RCC 7860 (cell line): ENCODE measurements at places on chromosomes 4 and X.

- no peak for DNase-seq
Measured at GRCh38 chrX:38379088-38379487, 26.7 kb downstream of the OTC start.

DNA sequence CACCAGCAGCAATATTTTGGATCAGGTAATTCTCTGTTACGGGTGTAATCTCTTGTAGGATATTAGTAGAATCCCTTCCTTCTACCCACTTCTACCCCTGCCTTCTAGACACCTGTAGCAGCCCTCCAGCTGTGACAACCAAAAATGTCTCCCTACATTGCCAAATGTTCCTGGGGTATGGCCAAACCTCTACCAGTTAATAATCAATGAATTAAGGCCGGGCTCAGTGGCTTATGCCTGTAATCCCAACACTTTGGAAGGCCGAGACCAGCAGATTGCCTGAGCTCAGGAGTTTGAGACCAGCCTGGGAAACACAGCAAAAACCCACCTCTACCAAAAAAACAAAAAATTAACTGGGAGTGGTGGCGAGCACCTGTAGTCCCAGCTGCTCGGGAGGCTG, 9.9 kb downstream of the MAML3 start:
- DNase-seq: no peak

GRCh38 chrX:10387011-10387410, 230.2 kb downstream of the CLCN4 start:
- no peak for DNase-seq

GRCh38 chrX:10926404-10926803, 184.7 kb upstream of the HCCS start:
- no peak for DNase-seq

- DNase-seq: peak; percentile 84
Measured at GRCh38 chr4:41142376-41143310, 71.7 kb downstream of the APBB2 start.

- DNase-seq: no peak
Measured at GRCh38 chr4:173761938-173762337, 231.9 kb upstream of the HAND2 start.

DNA sequence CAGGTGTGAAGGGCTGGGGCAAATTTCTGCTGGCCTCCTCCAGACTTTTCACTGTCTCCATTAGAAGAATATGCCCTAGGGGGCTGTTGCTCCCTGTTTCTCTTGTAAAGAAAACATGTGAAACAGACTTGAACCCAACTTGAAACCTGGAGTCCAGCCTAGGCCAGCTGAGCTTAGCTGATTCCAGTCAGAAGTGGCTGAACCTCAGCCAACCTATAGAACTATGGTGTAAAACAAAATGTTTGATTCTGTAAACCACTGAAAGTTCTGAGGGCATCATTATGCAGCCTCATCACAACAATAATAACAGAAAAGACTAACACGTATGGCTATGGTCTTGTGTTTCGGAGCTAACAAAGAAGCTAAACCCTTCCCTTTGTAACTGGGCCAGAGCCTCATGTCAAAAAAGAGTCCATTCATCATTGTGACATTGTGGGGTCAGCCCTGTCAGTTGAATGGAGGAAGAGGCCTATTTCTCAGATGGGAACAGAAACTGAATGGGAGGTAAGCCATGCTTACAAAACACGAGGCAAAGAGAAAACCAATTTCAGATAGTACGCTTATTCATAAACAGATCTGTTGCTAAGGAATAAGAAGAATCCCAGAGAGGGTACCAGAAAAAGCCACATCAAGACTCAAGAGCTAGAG, 34.1 kb downstream of the SETD7 start:
- no peak for DNase-seq

GRCh38 chr4:8276358-8277240, 7.0 kb downstream of the HTRA3 start:
- no peak for DNase-seq

GRCh38 chr4:1722551-1723118, 1.3 kb downstream of the TACC3 start:
- DNase-seq: peak; percentile 21

DNA sequence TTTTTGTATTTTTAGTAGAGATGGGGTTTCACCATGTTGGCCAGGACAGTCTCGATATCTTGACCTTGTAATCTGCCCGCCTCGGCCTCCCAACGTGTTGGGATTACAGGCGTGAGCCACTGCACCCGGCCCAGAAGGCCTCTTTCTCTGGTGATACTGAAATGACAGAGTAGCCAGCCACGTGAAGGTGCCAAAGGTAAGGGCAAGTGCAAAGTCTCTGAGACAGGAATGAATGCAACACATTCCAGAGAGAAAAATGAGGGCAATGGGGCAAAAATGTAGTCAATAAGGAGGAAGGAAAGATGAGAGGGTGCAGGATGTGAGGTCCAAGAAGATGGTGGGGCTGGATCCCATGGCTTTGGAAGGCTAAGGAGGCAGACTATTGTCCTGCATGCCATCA, 176.0 kb downstream of the NR3C2 start:
- DNase-seq: no peak

DNA sequence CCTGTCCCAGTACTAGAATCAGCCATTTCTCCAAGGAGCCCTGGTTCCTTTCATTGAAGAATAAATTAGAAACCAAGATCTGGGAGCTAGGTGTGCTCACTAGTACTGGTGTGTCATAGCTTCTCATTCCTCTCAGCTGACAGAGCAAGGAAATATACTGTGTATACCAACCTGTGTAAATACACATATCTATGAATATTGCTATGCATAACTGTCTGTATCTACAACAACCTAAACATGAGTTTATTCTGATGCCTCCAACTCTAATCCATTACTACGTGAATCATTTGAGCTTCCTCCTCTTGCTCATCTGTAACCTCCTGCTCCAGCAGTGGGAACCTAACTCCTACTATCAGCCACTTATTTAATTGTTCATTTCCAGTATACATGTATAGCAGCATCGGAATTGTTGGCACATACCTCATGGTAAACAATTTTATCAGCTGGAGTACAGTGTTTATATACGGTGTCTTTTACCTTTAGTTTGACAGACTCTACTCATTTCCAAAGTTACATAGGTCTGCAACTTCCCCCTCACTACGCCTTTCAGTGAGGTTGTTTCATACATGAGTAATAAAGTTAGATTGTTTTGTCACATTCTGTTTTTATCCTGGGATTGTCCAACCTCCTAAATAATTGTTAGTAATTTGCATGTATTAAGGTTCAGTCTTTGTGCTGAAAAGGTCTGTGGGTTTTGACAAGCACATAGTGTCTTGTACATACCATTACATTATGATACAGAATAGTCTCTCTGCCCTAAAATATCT, 7.1 kb upstream of the SCRG1 start:
- DNase-seq: no peak

GRCh38 chrX:72713130-72713529, 976 bp downstream of the PHKA1 start:
- no peak for DNase-seq

- DNase-seq: no peak
Measured at GRCh38 chr4:151401739-151402138, 7.2 kb upstream of the FHIP1A start.

- no peak for DNase-seq
Measured at GRCh38 chr4:110924761-110925160, 301.9 kb upstream of the PITX2 start.

DNA sequence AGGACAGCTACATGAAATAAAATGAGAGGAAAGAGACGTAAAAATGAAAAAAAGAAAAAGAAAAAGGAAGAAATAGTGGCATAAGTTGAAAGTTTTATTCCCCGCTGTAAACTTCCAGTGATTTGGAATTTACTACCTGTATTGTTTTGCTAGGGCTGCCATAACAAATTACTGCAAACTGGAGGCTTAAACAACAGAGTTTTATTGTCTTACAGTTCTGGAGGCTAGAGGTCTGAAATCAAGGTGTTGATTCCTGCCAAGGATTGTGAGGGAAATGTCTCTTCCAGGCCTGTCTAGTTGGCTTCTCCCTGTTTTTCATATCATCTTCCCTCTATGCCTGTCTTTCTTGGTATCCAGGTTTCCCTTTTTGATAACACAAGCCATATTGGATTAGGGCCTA, 119.4 kb upstream of the PACRGL start:
- no peak for DNase-seq

DNA sequence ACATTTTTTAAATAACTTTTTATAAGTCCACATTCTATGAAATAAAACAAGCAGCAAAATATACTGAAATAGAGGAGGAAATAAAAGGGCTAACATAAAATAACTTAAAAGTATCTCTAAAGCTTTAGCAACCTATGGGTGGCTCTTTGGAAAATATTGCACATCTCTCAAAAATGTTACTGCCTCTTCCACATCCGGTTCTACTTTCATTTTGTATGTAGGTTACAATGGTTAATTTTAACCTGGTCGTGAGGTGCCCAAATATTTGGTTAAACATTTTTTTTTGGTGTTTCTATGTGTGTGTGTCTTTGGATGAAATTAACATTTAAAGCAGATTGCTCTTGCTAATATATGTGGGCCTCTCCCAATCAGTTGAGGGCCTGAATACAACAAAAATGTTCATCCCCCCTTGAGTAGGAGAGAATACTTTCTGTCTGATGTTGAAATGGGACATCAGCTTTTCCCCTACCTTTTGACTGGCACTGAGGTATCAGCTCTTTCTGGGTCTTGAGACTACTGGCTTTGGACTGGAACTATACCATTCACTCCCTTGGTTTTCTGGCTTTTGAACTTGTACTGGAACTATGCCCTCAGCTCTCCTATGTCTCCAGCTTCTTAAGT, 353.0 kb downstream of the ADAM29 start:
- DNase-seq: peak; percentile 36

- peak; percentile 10 for DNase-seq
Measured at GRCh38 chr4:64584981-64585557, 175.8 kb upstream of the TECRL start.

- DNase-seq: no peak
Measured at GRCh38 chr4:98689507-98690174, 31.2 kb upstream of the TSPAN5 start.

- DNase-seq: no peak
Measured at GRCh38 chr4:38980903-38981676, 51.1 kb downstream of the TMEM156 start.

DNA sequence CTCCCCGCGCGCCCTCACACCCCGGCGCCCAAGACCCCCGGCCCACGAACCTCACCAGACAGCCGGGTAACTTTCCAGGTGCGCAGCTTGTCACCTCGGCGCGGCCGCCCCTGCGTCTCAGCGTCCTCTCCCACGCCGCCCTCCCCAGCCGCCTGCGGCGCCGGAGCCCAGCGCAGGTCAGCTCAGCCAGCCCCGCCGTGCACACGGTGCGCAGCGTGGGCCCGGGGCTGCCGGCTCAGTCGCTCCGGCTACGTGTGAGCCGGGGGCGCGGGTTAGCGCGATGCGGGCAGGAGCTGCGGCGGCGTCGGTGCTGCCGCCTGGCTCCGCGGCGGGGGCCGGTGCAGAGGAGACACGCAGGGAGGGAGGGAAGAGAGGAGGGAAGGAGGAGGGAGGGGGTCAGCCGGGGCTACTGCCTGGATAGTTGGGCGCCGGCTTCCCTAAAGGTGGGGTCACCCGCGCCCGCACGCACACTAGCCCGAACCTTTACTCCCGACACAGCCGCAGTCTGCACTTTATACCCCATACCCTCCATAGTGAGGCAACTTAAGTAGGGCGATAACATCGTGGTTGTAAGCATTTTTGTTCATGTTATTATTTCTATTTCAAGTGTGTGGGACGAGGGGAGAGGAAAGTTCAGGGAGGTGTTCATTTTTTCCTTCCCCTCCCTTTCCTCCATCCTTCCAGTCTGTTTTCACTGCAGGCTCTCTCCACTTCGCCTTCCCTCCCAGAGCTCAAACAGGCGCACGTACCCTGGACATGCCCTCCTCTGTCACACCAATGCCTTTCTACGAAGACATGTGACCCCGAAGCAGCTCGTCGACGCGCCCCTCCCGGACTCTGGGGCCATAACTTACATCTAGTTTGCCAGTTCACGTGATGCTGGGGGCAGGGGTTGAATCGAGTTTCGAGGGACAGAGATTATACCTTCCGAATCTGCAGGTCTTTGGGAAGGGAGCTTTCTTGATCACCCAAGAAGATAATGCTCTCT, at the start of gene PRKG2:
Gene PRKG2, minus strand, starts transcription at position 342 of the 988 bp plus-strand sequence. CDS start 10,175 bp downstream, outside the sequence.
- no peak for DNase-seq

- no peak for DNase-seq
Measured at GRCh38 chrX:134679221-134679620, 20.9 kb upstream of the PLAC1 start.

GRCh38 chr4:10959586-10959985, 275.0 kb upstream of the CLNK start:
- no peak for DNase-seq

DNA sequence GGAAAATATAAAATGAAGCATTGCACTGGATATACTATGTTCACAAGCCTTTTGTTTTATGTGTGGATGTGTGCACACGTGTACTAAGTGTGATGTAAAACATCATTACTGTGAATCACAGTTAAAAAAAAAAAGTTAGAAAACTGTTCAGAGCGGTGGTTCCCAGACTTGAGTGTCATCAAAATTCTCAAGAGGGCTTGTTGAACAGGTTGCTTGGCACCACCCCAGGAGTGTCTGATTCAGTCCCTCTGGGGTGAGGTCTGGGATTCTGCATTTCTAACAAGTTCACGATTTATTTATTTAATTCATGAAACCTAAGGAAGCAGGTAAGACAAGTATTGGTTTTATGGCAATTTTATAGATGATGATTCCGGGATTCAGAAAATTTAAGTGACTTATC, 1.8 kb downstream of the CENPU start:
- DNase-seq: no peak

- DNase-seq: no peak
Measured at GRCh38 chr4:158513256-158513655, 8.4 kb upstream of the RXFP1 start.

- DNase-seq: no peak
Measured at GRCh38 chr4:134885436-134885835, 683.8 kb upstream of the PABPC4L start.

DNA sequence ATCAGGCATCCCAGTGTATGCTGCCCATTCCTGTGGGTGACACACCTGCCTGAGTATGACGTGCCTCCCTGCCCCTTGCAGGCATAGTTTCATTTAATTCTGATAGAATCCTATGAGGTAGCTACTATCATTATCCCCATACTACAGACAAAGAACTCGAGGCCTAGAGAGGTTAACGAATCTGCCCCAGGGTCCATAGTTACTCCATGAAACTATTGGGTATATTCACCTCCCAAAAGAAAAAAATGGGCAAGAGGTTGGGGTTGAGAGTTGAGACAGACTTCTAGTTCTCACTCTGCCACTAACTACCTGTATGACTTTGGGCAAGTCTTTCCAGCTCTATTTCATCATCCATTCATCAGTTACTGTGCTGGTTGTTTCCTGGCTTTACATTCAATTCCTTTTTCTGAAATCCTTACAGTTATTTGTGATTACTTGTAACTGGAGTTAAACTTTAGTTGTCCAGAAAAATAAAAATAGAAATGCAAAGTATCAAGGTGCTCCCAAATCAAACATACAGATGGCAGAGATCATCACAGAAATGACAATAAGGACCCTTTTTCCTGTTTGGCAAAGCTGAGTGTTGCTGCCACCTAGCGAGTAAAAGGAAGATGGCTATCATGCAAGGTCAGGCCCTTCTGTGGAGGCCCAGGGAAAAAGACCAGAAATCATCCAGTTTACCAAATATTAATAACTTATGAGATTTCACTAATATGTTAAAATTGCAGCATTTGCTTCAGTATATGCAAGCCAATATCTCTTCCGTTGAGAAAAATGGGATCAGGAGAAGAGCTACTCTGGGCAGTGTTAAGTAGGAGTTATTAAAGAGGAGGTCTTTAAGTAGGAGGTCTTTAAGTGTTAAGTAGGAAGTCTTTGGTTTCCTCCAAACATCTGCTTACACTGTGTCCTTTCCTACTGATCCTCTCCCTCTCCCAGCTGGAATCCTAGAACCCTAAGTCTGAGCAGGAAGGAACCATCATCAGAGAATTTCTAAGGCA, 17.1 kb upstream of the MAP7D3 start:
- no peak for DNase-seq
